ENCODE measurements at places on chromosomes 12 and 14.

GRCh38 chr12:3328571-3328970, 162.4 kb upstream of the PRMT8 start:
- DNase-seq = no peak

- DNase-seq = no peak
Observed at GRCh38 chr14:52678591-52678990, 16.8 kb downstream of the ERO1A start.

GRCh38 chr14:79248771-79249170, 962.5 kb downstream of the DIO2 start:
- DNase-seq = no peak

GRCh38 chr12:31590642-31591379, at the start of gene DENND5B:
TSS of gene DENND5B (minus strand) at chr12:31591136. CDS start at chr12:31590832, 304 bp downstream.
- peak; percentile 72 for DNase-seq

DNA sequence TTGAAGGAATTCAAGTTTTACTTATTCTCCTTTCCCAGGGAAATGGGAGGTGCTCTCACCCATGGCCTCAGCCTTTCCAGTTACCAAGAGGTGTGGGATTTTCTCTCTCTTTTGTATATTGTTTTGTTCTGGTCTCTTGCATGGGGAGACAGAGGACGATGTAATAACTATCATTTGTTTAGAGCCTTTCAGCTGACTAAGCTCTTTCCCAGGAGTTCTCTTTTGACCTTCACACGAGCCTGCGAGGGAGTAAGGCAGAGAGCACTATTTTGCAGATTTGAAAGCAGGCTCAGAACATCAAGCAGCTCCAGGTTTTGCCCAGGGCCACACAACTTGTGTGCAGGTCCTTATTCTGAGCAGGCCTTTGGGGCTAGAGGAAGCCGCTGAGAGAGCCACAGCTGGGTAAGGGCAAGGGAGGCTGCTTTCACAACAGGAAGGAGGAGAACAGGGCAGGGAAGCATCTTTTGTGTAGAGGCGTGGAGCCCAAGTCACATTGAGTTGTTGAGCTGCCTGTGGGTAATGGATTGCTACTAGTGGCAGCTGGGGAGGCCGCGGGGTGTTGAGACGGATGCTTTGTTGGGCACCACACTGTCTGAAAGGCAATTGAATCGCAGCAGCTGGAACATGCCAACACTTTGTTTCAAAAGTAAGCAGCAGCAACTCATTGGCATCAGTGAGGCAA, 116.2 kb downstream of the PRMT8 start:
- DNase-seq = peak; percentile 23

DNA sequence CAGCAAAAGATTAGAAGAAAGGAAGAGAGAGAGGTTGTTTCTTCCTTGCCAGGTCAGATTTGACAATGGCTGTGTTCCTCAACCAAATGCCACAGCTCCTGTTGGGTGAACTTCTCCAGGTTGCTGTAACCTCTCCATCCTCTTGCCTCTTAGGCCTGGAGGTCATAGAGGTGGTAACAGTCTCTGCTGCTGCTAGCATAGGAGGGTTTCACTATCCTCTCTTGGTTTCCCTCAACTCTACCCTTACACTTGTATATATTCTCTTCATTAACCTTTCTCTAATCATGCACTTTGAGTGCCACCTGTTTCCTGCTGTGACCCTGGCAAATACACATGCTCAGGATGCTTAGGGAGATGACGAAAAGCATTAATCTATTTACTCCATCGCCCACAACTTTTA, 67.7 kb upstream of the HIF1A start:
- no peak for DNase-seq

GRCh38 chr12:110845339-110845682, 1.5 kb upstream of the CCDC63 start:
- DNase-seq = no peak

DNA sequence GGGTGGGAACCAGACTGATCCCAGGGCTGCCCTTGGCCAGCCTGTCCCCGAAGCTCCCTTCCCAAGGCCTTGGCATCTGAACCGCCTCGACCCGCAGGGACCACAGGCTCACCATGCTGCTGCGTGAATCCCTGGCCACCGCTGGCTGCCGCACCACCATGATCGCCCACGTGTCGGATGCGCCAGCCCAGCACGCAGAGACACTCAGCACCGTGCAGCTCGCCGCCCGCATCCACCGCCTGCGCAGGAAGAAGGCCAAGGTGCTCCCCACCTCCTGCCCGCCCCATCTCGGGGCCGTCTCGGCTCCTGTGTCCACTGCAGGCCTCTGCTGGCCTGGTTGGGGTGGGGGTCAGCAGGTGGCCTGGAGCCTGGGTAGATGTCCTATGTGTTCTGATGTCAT, 35.7 kb downstream of the KIF26A start:
- no peak for DNase-seq

DNA sequence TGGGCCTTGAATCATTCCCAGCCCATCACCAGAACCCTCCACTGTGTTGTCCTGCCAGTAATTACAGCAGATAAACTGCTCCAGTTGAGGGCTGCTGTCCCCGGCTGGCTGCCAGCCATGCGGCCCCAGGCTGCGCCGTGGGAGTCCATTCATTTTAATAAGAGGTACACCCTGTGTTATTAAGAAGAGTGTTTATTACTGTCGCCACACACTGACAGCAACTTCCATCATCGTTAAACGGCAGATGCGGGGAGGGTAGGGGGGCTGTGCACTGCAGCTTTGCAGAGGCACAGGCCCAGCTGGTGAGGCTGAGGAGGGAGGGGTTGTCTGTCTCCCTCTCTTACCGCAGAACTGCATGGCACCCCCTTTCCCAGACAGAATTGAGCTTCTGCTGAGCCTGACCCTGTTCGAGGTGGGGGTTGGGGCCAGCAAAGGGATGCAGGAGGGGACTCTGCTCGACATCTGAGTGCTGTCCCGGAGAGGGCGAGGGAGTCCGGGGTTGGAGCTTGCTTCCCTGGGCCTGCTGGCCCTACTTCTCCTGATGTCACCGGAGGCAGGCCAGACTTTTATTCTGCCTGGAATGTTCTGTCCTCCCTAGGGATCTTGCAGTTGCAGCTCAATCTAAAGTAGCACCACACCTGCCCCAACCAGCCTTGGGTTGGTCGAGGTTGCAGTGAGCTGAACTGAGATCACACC, 33.8 kb upstream of the GPATCH2L start:
- no peak for DNase-seq

GRCh38 chr12:87467936-87468335, 561.3 kb downstream of the C12orf50 start:
- no peak for DNase-seq

DNA sequence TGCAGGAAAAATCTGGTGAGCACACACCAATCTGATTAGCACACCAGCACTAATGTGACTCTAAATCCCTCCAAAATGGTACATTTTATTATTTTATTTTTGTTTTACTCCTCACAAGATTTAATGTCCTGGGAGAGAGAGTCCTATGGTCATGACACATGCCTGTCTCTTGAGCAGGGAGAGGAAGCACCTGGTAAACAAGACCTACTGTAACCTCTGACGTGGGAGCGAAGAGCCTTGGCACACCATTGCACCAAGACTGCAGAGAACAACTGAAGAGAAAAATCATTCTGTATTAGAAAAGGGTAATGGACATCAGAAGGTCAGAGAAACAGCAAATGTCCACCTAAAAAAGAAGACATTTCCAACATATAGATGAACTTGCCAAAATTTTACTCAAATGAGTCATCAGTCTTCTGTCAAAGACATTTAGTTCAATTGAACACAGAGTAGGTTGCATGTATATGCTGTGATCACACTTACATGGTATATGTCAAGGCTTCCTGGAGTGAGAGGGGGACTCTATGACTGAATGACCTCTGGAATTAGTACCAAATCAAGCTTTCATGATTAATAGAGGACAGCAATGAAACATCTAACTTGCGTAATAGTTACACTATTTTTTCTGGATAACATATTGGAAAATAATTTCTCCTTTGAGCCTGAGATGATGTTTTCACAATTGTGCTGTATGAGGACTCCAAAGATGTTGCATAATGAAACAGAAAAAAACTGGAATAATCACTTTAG, 186.9 kb upstream of the FLRT2 start:
- no peak for DNase-seq

GRCh38 chr14:63991833-63992232, 139.0 kb downstream of the SYNE2 start:
- DNase-seq = no peak

DNA sequence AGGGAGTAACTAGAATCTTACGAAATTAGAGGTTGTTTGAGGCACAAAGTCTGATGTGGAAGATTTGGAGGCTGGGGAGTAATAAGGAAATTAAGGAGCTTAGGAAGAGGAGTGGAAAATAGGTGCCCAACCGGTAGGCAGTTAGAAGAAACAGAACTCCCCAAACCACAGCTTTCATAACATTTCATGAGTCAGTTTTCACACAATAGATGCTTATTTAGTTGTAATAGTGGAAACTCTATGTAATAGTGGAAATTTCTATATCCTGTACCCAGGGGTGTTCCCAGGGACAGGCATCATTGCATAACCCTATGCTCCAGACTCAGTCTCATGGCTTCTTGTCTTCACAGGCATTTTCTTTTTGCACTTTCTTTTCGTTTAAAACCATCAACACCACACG, 8.3 kb downstream of the C3AR1 start:
- peak; percentile 94 for DNase-seq

DNA sequence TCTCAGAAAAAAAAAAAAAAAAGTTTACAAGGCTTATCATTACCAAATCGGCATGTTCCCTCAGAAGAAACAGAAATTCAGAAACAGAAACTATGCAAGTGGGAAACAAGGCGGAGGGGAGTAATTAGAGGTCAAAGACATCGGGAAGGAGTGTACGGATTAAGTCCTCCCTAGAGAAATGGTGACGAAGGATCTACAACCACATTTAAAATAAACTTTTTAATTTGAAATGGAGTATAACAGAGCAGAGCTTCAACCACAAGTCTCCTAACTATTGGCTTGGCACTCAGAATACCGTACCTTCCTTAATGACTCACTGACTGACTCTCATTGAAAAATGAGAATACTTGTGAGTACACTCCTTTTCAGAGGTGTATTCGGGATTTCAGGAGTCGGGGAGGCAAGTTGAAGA, 908 bp downstream of the ENTPD5 start:
- peak; percentile 41 for DNase-seq

- DNase-seq = no peak
Observed at GRCh38 chr12:68798882-68799234, 9.1 kb upstream of the MDM2 start.

DNA sequence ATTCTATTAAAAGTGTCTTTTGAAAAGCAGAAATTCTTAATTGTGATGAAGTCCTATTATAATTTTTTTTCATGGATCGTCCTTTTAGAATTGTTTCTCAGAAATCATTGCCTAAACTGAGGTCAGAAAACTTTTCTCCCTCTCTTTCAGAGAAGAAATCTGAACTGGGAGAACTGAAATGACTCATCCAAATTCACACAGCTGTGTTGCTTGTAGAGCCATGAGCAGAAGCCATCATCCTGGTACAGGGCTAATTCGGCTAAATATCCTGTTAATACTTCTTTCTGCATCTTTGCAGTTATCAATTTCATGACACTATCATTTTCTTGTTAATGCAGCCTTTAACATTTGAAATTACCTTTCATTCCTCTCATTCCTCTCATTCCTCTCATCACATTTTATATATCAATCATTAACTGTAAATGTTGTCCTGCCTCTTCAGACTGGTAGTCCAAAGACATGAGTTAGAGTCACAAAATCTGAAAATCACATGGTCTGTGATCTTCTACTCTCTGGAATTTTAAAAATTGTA, 15.5 kb downstream of the SLC15A5 start:
- DNase-seq = no peak

DNA sequence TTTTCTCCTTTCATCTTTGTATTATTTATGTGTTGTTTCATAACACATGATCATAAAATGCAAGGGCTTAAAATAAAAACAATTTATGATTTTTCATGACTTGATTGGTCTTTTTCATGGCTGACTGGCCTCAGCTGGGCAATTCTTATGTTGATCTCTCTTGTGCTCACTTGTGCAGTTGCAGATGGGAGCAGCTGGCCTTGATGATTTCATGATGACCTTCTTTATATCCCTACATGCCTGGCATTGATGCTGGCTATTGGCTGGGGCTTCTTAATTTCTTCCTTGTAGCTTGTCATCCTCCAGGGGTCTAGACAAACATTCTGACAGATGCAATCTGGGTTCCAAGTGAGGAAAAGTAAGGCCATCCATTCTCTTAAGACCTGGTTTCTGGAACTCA, 1832.8 kb upstream of the FLRT2 start:
- DNase-seq = no peak

- DNase-seq = no peak
Observed at GRCh38 chr12:15131431-15131830, 89.8 kb downstream of the RERG start.

DNA sequence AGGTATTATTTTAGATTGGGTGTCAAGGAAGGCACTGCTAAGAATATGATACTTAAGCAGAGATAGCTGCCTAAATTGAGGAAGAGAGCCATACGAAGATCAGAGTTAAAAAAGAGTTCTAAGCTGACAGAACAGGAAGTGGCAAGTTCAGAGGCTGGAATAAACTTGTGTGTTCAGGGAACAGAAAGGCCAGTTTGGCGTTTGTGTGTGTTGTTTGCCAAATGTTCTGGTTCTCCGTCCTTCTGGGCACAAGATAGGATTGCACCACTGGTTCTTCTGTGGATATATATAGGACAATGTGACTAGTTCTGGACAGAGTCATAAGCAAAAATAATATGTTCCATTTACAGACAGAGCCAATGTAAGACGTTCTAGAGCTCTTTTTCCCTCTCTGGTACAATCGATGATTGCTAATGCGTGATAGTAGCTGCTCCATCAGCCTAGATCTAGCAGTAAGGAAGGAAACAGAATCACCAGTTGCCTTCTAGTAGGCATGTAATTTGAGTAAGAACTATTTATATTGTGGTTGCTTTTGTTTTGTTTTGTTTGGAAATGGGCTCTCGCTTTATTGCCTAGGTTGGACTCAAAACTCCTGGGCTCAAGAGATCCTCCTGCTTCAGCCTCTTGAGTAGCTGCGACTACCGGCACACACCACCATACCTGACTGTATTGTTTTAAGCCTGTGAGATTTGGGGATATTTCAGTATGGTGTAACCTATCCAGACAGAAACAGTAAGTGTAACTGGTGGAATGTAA, 7.4 kb downstream of the BBS10 start:
- DNase-seq = peak; percentile 51

- no peak for DNase-seq
Observed at GRCh38 chr14:104316121-104316722, 177.8 kb downstream of the KIF26A start.

GRCh38 chr14:29376237-29376636, 551.4 kb downstream of the PRKD1 start:
- no peak for DNase-seq

DNA sequence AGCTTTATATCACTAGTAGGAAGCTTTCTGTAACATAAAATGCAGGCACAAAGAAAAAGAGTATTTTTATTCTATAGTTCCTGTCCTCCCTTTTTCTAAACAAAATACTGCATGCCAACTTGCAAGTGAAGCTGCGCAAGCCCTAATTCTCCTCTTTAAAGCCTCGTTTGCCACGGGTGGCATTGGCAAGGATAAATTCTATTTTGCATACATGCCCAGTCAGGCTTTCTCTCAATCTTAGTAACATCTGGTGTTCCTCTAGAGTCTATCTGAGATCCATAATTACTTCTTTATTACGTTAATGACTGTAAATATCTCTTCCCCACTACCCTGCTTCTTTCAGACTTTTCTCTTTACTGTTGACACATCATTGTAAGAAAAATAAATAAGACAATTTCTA, 97.1 kb upstream of the DAAM1 start:
- no peak for DNase-seq

- DNase-seq = no peak
Observed at GRCh38 chr12:114506651-114507050, 100.7 kb upstream of the TBX5 start.
